GOT3 (cell line): ENCODE measurements at places on chromosomes 12 and 14.
A peak's percentile ranks its signal among the peaks of the same experiment; 100 is the strongest.

- no peak for DNase-seq
Observed at GRCh38 chr12:125540580-125541204, 475.5 kb downstream of the AACS start.

DNA sequence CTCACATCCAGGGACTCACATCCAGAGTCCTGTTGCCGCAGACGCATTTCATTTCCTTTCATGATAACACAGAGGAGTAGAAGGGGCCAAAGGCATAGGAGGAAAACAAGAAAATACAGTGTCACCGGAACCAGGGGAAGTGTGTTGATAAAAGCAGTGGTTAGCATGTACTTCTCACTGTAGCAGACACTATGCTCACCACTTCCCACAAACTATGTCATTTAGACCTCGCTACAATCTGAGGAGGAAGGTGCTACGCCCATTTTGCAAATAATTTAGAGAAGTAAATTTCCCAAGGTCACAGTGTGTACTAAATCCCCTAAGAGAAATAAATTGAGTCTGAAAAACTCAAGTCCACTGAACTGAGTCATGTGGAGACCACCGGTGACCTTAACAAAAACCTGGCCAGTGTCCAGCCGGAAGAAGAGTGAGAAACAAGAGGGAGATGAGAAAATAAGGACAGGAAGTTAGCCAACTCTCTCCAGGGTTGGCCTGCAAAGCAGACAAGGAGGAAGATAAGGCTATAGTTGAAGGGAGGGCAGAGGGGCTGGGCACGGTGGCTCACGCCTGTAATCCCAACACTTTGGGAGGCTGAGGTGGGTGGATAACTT, 25.8 kb upstream of the TMCC3 start:
- no peak for DNase-seq

DNA sequence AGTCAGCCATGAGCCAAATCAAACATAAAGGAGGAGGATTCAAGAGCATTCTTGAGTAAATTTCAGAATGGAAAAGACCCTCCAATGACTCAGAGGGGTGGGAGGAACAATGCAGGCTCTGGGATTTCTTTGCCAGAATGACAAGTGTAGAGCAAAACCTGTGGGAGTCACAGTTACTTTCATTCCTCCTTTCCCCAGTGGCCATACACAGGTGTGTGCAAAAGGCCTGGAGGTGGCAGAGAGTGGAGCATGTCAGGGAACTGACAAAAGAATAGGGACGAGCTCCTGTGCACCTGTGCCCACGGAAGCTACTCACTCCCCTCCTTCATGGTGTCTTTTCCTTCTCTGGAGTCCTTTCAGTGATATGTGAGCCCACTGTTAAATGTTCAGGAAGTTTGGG, 9.4 kb upstream of the CIPC start:
- no peak for DNase-seq

DNA sequence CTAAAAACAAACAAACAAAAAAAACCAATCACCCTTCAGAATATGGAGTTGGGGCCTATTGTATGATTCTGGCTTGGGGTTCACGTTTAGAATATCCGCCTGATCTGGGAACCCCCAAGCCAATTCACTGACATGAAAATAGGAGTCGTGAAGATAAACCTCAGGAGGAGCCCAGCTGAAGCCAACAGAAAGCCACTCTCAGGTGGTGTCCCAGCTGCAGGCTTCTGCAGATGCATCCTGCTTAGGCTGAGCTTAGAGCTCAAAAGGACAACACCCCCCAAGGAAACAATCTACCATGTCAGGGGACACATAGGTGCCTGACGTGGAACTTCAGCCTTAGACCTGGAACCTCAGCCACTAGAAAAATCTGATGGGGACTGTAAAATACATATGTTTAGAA, 51.9 kb downstream of the SYNE3 start:
- DNase-seq, result no peak

DNA sequence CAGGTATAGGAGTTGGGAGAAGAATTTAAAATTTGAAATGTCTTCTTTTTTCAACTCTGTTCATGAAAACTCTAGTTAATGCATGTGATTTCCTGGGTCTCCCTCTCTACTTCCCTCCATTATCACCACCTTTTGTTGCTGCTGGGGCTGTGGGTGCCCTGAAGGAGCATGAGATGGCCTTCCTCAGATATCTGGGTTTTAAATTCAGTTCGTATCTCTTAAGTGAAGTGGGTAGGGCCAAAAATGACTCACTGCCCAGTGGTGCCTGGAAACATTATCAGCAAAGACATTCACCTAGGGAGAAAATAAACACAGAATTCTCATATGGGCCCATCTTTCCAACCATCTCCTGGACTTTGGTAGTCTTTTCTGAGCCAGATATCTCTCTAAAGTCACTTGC, 234.9 kb upstream of the PLEKHG7 start:
- no peak for DNase-seq

DNA sequence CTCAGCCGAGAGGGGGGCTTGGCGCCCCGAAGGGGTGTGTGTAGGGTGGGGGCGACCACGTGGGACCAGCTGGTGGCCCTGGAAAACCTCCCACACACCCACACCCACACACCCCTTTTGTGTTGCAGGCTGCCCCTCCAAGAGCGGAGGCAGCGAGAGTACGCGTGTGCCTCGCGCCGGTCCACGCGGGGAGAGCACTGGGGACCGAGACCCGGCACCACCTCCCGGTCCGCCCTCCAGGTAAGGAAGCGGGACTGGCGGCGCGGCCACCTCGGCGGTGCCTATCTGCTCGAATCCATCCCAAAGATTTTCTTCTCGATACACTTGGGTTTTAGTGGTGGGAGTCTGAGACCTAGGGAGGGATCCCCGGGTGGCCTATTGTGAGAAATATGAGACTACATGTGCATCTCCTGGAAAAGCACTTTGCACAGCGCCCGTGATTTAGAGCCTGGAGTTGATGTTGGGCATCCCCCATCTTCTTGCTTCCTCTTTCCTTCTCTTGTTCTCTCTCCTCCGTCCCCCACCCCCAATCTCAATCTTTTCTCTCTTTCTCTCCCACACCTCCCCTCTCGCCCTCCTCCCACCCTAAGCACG, 393 bp downstream of the SYT1 start:
- DNase-seq, result no peak

DNA sequence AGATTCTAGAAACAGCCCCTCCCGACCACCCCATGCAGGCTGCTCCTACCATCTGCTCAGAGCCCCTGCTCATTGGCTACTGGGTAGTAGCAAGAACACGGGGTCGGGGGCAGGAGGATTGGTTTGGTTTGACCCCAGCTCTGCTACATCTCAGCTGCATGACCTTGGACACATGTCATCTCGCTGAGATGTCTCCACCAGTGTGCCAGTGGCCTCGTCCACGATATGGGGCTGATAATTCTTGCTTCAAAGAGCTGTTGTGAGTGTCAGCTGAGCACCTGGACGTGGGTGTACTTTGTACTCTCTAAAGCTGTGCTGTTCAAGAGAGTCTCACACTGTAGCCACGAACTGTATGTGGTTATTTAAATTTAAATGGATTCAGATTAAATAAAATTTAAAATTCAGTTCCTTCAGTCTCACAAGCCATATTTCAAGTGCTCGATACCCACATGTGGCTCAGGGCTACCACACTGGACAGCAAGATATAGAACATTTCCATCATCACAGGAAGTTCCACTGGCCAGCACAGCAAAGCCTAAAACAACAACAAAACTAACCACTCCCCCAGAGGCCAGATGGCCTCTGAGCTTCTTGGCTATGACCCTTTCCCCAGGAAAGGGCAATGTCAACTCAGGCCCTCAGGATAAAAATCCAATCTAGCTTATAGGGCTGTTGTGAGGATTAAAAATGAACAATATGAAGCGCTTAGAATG, 18.6 kb downstream of the LTBP2 start:
- no peak for DNase-seq

DNA sequence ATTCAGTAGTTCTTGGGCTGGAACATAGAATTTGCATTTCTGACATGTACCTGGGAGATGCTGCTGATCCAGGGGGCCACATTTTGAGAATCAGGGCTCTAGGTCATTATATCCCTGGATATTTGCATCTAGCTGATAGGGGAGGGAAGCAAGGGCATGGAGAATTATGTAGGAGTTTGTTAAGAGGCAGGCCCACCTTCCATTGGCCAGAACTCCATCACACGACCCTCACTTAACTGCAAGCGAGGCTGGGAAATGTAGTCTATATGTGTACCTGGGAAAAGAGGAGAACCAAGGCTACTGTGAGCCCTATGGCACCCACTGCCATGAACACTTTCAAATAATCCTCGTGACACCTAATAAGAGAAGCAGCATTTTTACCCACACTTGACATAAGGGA, 657.6 kb downstream of the MED13L start:
- no peak for DNase-seq

GRCh38 chr14:22955702-22956569, 954 bp downstream of the HAUS4 start:
- DNase-seq, result no peak

DNA sequence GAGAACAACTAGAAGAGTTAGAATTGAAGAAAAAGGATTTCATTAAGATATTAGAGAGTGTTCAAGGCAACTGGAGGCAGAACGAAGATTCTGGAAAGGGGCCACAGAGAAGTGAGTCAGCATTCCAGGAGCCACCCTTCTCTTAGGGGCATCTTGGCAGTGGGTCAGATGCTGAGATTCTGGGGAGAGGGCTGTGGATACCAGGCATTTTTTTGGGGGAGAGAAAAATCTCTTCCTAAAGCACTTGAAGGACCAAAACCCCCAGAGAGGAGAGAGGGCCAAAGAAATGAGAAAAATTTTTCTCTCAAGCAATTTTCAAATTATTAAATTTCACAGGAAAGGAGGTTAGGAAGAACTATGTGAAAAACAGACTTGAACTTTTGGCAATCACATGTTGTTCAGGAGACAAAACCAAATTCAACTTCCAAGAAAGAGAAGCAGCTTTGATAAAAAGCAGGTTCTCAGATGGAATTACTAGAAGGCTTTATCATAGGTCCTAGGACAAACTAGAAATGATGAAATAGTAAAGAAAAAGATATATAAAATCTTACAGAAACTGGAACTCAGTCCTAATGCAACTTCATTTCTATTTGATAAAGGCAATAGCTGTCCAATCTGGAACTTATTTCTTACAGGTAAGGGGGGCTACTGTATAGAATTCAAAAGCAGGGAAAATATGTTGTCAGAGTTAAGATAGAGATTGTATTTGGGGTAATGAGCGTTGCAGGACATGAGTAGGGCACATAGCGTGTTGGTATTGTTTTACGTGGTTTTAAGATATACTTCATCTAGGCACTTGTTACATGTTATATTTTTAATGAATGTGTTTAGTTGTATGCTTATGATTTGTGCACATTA, 1.1 kb upstream of the CLEC2D start:
- no peak for DNase-seq

DNA sequence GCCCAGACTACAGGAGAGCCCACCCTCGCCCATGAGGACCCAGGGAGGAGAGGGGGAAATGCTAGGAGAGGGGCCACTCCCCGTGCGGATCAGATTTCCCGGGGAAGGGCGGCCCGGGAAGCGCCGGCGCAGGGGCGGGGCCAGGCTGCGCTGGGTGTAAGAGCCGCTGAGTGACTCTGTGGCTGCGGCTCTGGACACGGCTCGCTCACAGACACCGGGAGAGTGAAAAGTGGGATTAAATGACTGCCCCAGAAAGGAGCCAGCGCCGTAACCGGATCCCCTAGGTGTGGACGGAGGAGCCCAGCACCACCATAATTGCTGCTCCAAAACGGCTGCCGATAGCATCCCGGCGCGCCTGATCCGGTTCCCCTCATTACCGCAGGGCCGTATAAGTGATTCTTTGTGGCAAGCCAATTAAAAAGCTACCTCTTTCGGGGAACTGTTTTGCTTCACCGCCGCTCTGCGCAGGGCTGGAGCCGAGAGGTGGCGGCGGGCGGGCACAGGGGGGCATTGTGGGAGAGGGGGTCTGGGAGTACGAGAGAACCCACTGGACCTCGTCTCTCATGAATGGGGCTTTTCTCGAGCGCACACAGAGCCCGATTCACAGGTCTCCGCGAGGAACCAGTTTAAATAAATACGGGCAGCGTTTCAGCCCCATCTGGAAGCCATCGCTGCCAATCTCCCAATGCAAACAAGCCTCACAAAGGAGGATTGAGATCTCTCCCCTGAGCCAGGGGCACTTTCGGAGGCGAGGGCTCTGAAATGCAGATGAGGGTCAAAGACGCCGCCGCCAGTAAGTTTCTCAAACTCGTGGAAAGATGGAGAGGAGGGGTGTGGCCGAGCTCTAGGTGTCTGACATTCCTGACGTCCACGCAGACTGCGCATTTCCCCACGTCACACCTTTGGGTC, 2.5 kb downstream of the COL2A1 start:
- DNase-seq, result no peak

GRCh38 chr14:77782202-77782601, 17.7 kb upstream of the ADCK1 start:
- DNase-seq, result no peak

DNA sequence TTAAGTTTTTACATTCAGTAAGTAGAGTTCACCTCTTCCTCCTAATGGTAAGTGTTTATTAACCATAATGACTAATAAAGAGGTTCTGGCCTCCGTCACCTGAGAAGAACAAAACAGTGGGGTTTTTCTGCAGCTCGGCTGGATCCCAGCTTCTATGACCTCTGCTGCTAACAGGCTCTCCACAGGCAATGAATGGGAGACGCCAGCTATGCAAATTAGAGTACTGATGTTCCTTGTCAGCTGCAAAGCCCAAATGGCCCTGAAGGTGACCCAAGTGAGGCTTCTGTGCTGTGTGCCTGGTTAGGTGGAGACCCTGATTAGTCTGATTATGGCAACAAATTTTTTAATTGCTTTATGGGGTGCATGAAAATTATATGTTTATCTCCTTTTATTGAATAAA, 218.1 kb downstream of the APAF1 start:
- DNase-seq, result no peak

GRCh38 chr14:65419593-65420252, 7.2 kb downstream of the FUT8 start:
- DNase-seq, result no peak

- DNase-seq, result no peak
Observed at GRCh38 chr12:109517619-109518018, 40.2 kb downstream of the UBE3B start.

GRCh38 chr12:63086149-63086915, 64.7 kb downstream of the AVPR1A start:
- DNase-seq, result no peak

GRCh38 chr12:100741084-100741711, 53.4 kb upstream of the ANO4 start:
- no peak for DNase-seq

GRCh38 chr14:96917442-96917963, 120.3 kb downstream of the VRK1 start:
- no peak for DNase-seq

- peak; percentile 16 for DNase-seq
Observed at GRCh38 chr14:37172024-37172869, at the start of gene SLC25A21. Gene SLC25A21 (minus strand): TSS chr14:37172606.

GRCh38 chr12:123250471-123251383, 17.5 kb downstream of the MTRFR start:
- no peak for DNase-seq
